ENCODE measurements at places on chromosomes 7 and 10.

DNA sequence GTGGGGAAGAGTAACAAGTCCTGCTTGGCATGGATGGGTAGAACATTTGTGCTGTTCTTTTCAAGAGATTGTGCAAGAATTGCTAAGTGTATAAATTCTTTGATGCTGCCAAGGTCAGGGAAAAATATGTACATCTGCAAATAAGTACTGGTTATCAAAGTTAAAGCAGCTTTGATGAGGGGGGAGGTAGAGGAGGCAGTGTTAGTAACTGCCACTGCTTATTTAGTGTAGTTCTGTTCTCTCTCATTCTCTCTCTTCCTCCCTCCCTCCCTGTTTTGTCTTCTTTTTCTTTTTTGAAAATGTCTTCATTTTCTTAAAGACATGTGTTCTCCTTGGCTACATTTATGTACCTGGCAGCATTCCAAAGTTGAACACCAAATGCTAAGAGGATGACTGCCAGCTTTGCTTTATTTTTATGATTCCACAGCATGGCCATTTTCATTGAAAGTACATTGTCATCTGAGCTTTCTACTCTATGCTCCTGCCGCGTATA lies 18.6 kb downstream of the CACNB2 start:
- no peak for DNase-seq

DNA sequence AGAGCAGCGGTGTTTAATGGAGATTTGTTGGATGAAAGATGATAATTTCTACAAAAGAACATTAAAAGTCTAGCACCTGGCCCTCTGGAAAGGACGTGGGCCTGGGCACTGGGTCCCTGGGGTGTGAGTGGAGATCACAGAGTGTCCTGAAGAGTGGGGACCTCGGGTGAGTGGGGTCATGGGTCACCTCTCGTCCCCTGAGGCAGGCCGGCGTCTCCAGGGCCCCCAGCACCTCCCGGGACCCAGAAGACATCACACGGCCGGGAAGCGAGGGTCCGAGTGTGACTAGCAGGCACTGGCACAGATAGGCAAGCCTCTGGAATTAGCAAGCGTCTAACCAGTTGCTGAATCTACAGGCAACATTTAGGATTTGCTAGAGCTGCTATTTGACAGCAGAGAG lies 257.2 kb downstream of the MAD1L1 start:
- no peak for DNase-seq

DNA sequence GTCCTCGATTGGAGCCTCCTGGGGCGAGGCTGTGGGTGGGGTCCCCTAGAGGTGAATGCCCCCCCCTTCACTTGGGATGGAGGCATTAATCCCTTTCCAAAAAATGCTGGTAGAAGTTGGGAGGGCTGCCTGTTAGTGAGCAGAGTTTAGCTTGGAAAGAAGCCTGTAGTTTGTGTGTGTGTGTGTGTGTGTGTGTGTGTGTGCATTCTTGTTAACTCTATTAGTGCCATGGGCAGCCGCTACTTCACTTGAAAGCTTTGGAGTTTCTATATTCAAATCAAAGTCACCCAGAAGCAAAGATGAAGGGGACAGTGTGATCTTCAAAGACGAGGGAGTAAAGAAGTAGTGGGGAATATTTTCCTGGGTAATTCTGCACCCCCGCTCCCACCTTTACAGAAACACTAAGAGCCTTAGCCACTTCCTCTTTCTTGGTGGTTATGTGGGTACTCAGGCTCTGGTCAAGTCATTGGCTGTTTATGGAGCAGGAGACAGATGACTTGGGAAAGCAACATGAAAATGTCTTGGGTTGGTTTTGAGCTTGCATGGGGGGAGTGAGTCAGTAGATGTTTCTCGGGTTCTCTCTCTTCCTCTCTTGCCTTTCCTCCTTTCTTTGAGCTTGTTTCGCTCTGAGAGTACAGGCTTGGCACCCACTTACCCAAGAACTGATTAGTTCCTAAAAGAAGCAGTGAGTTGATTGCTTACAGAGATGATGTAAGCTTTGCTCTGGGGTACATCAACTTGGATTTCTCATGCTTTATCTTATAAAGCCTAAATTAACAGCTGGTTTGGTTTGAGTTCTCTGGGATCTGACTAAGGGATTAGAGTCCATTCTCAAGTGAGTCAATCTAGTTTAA lies 35.9 kb downstream of the TCF7L2 start:
- no peak for DNase-seq

GRCh38 chr10:16942381-16943078 lies 125.3 kb upstream of the RSU1 start:
- no peak for DNase-seq

- DNase-seq: no peak
Observed at GRCh38 chr10:113853578-113854012, 287 bp downstream of the DCLRE1A start.

- no peak for DNase-seq
Observed at GRCh38 chr7:31516680-31517502, 3.0 kb downstream of the ITPRID1 start.

GRCh38 chr7:41582116-41582515 lies 120.8 kb downstream of the INHBA start:
- no peak for DNase-seq

GRCh38 chr10:64506963-64507362 lies 985.8 kb downstream of the REEP3 start:
- no peak for DNase-seq

DNA sequence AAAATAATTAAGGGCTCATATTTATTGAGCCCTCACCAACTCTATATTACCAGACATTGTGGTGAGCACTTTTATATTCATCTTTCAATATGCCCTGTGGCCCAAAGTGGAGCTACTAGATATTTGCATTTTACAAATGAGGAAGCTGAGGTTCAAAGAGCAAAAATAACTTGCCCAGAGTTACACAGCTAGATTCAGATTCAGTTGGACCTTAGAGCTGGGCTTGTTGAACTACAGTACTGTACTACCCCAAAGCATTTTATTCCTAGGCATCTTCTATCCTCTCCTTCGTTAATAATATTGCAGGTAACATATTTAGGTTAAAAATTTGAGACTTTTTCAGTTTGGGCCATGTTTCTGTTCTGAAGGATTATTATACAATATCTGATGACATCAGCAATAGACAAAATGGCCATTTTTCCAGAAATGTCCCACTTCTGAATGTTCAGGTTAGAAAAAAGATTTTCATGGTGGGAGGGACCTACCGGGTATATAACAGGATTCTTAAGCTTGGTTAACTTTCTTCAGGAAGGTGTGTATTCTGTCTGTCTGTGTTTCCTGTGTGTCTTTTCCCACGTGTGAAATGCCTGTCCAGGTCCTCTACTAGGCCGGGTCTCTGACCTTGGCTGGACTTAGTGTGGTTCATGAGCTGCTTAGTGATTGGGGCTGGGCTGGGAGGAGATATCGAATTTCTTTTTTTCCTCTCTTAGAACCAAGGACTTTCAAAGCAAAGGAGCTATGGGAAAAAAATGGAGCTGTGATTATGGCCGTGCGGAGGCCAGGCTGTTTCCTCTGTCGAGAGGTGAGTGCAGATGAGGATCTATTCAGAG lies 13.6 kb downstream of the PRXL2A start:
- no peak for DNase-seq

DNA sequence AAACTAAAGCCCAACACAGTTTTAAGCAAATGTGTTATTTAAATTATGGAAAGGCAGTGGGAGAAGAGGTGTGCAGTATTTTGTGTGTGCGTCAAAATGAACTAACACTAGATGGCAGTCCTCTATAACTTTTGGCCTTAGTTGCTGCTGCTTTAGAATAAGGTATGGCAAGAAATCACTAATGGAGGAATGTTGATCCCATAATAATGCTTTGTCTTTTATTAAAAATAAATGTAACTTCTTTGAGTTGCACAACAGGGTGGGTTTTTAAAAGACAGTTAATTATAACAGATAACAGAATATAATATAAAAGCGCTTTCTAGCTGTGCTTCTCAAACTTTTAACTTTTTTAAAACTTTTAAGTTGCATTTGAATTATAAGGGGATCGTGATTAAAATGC lies 56.4 kb downstream of the BBS9 start:
- DNase-seq: no peak

DNA sequence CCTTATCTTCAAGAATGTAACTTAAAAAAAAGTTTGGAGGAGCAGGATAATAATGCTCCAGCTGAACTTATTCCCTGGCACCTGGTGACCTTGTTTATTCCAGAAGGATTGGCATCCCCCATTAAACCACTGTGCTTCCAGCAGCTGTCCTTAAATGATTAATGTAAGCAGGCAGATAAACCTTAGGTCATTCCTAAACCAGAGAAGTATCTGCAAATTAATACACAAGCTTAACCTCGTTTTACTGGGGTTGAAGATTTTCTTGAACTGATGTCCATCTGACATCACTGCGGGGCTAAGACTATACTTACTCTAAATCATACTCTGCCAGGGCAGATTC lies 116.1 kb upstream of the PALS2 start:
- no peak for DNase-seq

DNA sequence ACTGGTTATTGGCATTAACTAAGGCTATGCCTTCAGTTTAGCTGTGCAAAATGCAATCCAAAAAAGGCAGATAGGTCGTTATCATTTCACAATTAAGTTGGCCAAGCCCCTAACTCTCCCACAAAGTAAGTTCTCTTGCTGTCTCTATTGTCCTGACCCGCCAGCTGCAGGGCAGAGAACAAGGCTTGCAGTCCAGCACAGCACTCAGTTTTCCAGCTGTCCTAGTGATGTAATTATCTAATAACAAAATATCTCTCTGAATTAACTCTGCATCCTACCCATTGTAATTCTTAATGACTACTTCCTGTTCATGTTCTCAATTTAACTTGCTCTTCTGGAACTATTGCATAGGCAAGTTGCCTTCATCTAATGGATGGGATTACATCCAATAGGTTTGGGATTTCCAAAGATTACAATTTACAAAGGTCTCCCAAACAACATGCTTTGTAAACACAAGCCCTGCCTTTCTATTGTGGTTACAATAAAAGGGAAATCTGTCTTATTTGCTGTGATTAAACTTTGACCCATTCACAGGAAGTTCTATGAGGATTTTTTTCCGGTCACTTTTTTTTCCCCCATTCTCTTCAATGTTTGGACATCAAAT lies 55.2 kb downstream of the CDK6 start:
- no peak for DNase-seq

DNA sequence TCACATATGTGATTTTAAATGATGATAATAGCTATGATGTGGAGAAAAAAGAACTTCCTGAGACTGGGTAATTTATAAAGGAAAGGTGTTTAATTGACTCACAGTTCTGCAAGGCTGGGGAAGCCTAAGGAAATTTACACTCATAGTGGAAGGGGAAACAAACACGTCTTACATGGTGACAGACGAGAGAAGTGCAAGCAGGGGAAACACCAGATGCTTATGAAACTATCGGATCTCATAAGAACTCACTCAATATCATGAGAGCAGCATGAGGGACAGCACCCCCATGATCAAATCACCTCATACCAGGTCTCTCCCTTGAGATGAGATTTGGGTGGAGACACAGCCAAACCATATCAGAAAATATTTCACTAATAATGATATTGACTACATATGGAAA lies 4.1 kb upstream of the LIPN start:
- no peak for DNase-seq

GRCh38 chr10:81873932-81874816 lies 820 bp upstream of the NRG3 start:
- no peak for DNase-seq

GRCh38 chr10:132916956-132917666 lies 25.3 kb downstream of the CFAP46 start:
- no peak for DNase-seq

DNA sequence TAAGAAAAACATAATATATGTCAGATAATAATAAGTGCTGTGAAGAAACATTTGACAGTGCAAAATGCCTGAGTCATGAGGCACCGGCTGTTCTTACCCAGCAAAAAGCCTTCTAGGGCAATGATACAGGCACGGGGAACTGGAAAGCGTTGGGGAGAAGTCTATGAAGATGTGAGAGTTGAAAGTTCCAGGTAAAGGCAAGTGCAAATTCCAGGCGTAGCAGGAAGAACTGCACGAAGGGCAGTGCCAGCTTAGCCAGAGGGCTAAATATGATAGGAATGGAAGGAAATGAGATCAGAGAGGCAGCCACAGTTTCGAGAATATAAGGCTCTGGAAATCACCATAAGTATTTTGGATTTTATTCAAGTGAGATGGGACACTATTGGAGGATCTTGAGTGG lies 87.0 kb downstream of the IPMK start:
- DNase-seq: no peak

GRCh38 chr7:73681031-73681430 lies 2.2 kb downstream of the DNAJC30 start:
- DNase-seq: no peak

- DNase-seq: no peak
Observed at GRCh38 chr7:27442455-27442854, 199.9 kb downstream of the EVX1 start.

DNA sequence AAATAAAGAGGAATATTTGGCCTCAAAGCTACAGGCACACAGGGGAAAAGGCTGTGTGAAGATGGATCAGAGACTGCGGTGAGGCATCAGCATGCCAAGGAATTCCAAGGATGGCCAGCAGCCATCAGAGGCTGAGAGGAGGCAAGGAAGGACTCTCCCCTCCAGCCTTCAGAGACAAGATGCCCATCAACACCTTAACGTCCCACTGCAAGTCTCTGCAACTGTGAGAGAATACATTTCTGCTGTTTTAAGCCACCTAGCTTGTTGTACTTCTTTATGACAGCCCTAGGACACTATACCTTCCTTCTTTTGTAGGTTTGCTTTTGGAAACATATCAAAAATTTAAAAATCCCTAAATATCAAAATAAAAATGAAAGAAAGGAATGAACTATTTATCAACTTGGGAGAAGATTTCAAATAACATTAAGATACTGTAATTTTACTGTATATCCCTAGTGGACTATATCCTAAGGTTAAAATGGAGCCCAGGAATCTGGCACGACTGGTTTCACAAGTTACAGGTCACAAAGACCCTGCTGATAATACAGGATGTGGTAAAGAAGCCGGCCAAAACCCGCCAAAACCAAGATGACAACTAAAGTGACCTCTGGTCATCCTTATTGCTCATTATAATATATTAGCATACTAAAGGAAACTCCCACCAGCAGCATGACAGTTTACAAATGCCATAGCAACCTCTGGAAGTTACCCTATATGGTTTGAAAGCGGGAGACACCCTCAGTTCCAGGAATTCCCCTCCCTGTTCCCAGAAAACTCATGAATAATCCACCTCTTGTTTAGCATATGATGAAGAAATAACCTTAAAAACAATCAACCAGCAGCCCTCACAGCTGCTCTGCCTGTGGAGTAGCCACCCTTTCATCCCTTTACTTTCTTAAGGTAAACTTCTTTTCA lies 185.2 kb downstream of the AVL9 start:
- no peak for DNase-seq

GRCh38 chr10:74165530-74165901 lies 14.5 kb downstream of the ADK start:
- no peak for DNase-seq

GRCh38 chr7:155584763-155585531 lies 38.6 kb upstream of the CNPY1 start:
- no peak for DNase-seq

DNA sequence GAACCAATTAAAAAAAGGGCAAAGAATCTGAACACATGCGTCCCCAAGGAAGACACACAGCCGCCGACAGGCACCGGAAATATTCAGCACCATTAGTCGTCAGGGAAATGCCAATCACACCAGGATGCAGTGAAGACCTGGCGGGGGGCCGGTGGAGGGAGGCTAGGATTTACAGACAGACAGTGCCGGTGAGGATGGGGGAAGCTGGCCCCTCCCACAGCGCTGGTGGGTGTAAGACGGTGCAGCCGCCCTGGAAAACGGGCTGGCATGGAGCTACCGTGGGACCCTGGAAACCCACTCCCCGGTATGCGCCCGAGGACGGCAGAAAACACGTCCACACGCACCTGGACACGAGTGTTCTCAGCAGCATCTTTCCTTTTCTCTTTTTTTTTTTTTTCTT lies 4.8 kb upstream of the ADAP1 start:
- no peak for DNase-seq

Measured in iPS DF 6.9 (cell line).